Heart left ventricle (tissue), 16 donors: ENCODE measurements at places on chromosomes 11 and 22. TPM values are rescaled to one million over a fixed set of nuclear protein-coding genes. Genes with fewer than 3 reads are reported as not detected.

DNA sequence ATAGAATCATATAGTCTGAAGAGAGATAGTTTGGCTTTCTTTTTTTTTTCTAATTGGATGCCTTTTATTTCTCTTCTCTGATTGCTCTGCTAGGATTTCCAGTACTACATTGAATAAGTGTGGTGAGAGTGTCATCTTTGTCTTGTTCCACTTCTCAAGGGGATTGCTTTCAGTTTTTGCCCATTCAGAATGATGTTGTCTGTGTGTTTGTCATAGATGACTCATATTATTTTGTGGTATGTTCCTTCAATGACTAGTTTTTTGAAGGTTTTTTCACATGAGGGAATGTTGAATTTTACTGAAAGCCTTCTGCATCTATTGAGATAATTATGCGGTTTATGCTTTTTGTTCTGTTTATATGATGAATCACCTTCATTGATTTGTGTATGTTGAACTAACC, 10.4 kb upstream of the OR4P4 start:
- DNase-seq, result no peak

GRCh38 chr11:45319077-45319476, 32.9 kb upstream of the SYT13 start:
- no peak for DNase-seq

- no peak for DNase-seq
These were observed 108.2 kb downstream of the WNT7B start for GRCh38 chr22:45868571-45869339.

DNA sequence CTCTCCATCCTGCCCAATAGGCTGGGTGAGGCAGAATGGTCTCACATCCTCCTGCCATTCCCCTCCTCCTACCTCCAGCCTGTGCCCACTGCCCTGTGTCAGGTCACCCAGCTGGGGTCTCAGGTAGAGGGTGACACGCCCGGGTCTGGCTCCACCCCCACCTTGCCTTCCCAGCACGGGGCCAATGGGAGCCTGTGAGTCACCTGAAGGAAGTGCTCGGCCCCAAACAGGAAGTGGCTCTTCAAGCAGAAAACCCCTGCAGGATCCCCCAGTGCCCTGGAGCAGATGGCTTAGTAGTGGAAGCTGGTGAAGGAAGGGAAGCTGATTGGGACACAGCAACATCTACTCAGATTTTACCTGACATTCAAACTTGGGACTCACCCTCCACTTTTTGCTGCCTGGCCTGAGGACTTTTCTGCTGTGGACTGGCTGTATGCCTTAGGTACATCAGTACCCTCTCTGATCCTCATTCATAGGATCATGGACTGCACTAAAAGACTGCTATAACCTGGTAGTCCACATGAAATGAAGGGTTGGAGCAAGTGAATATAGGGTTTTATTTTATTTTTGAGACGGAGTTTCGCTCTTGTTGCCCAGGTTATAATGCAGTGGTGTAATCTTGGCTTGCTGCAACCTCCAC, 33.4 kb downstream of the GDPD5 start:
- DNase-seq, result no peak

DNA sequence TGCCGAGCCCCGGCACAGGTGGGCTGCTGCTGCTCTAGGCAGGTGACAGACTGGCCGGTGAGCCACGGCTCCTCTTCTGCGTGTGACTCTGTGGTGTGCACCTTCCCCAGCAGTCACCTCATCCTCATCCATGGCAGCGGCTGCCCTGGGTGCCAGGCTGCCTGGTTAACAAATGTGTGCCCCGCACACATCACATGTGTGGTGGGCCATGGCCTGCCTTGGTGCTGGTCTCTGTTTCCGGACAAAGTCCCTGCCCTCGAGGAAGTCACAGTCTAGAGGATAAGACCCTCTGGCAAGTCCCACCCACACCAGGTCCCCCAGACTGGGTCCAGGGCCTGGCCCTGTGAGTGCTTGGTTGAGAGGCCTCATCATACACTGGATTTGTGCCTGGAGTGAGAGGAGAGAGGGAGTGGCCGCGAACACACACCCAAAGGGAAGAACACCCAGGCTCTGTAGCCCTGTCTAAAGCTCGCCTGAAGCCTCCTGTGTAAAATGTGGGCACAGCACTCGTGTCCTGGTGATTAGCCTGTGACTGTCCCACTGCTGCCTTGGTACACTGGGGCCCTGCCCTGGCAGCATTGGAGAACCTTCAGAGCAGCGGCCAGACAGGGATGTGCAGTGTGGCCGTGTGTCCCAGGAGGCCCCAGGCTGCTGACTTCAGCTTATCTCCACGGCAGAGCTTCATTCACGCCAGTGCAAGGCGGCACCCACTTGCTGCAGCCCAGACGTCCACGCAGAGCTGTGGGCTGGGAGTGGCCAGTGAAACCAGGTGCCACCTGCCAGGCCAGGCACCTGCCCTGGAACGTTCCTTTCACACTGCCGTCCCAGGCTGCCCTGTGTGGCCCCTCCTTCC, 269.9 kb downstream of the TBC1D22A start:
- DNase-seq, result peak; percentile 54

GRCh38 chr11:30128269-30128932, 102.4 kb upstream of the FSHB start:
- no peak for DNase-seq

DNA sequence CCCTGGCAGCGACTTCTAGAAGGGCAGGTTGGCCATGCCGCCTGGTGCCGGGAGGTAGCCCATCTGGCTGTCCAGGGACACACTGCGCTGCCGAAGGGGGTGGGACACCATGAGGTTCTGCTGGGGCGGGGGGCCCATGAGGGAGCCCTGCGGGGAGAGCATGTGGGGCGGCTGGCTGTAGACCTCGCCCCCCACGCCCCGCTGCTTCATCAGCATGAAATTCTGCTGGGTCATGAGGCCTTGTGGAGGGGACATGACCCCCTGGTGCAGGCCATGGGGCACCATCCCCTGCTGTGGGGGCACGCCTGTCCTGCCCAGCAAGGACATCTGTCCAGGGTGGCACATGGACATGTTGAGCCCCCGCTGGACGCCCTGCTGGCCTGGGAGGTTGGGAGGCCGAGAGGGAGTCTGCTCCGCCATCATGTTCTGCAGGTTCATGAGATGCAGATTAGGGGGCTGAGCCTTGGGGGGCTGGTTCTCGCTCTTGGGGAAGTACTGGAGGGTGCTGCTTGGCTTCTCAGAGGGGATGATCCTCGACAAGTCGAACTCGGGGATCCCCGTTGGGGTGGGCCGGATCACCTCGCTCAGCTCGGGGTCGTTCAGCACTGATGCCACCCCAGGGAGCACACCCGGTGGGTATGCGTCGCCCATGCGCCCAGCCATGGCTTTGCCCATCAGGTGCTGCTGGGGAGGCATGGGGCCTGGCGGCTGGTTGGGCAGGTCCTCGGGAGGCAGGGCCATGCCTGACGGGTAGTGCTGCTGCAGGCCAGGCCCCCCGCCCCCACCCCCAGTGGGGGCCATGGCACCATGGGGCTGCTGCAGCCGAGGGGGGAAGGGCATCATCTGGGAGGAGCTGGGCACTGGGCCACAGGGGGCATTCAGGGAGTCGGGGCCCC, 15.0 kb downstream of the CXCR5 start:
- DNase-seq, result peak; percentile 24

- no peak for DNase-seq
These were observed 145.8 kb upstream of the NARS2 start for GRCh38 chr11:78720281-78720989.

GRCh38 chr11:70440206-70440605, 41.9 kb downstream of the CTTN start:
- DNase-seq, result no peak

GRCh38 chr11:1409108-1409851, 19.5 kb downstream of the BRSK2 start:
- DNase-seq, result no peak

DNA sequence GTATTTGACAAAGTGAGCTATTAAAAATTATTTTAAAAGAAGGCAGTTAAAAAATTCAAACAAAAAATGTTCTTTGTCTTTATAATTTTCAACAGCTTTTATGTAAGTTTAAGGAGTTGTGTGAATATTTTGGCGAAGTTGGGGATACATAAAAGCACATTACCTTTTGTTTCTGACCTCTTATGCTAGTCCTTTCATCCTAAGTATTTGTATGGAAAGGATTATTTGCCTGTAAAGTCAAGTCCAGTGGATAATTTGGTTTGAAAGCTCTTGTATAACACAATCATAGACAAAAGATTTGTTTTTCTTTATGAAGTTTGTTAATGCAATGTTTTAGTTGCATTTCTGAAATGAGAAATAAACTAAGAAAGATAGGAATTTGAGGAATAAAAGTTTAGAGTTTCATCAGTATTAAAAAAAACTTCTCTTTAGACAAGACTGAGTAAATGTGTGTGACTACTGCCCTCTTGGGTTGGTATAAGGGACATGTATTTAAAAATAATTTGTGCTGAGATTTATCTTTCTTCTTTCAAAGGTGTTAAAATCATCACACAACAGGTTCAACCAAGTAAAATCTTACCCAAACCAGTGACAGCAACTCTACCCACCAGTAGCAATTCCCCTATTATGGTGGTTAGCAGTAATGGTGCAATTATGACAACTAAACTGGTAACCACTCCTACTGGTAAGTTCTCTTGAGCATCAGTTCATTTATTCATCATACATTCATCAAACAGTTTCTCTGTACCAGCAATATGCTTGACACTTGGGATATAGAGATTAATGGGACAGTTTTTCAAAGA, 68.2 kb downstream of the EMSY start:
- no peak for DNase-seq

GRCh38 chr22:22178992-22179391, 65.6 kb upstream of the VPREB1 start:
- DNase-seq, result no peak

DNA sequence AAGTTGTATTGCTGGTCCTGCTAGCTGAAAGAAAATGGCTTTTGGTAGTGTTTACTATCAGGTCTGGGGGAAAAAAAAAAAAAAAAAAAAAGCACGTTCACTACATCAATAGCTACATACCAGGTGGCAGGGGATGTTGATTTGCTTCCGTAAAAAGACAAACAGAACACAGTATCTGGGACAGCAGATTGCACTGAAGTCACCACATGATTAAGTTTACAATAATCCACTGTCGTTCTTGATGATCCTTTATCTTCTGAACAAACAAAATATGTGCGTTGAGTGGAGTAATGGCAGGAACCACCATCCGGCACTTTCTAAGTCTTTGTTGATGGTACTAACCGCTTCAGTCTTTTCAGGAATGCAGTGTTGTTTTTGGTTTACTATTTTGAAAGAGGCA, 48.7 kb downstream of the DDX6 start:
- DNase-seq, result no peak

DNA sequence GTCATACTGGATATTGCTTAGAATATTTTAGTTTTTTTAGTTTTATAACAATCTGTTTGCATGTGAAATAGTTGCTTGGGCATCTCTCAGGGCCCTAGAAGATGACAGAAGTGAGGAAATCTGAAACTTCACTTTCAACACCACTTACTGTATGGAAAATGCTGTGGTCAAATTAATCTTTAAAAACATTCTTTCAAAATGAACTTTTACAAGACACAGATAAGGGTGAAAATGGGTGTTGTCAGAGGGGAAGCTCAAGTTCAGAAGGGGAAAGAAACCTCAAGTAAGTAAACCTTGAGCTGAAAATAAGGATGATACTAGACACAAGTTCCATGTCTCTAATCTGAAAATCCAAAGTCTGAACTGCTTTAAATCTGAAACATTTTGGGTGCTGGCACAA, 1840.1 kb upstream of the RAG2 start:
- DNase-seq, result no peak

- no peak for DNase-seq
These were observed 108.5 kb downstream of the MICAL2 start for GRCh38 chr11:12218909-12219308.

DNA sequence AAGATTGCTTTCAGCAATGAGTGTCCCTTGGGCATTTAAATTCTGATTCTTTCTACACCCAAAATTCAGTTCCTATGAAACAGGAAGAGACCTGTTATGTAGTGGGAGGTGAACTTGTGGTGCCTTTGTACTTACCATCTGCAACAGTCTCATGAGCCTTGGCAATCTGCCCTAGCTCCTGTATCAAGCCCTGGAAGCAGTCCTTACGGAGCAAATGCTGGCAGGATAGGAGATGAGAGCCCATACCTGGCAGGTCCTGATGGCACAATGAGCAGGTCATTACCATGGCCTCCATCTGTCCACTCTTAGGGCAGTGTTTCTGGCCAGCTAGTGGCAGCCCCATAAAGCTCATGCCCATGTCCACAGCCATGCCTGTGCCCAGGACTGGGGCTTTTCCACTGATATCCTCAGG, 10.8 kb downstream of the TRIM66 start:
- peak; percentile 38 for DNase-seq

Gene MFNG
- 7.1 TPM for polyA plus RNA-seq

Gene LARGE2
- polyA plus RNA-seq, result not detected

Gene APOA1
- polyA plus RNA-seq, result 87.7 TPM

Gene KCNJ5
- polyA plus RNA-seq, result 3.0 TPM

Gene C11orf52
- 2.9 TPM for polyA plus RNA-seq

Gene ART1
- not detected for polyA plus RNA-seq

Gene CSF2RB
- polyA plus RNA-seq, result 0.69 TPM

Gene OR4D6
- not detected for polyA plus RNA-seq

Gene NPAS4
- not detected for polyA plus RNA-seq

Gene CHEK2
- 2.3 TPM for polyA plus RNA-seq

Gene JOSD1
- 33.9 TPM for polyA plus RNA-seq
